A549 treated with AZD2906 at 1 μM for 4 hours (cell line): ENCODE measurements at places on chromosomes 11 and 22. TPM values are rescaled to one million over a fixed set of nuclear protein-coding genes. Genes with fewer than 3 reads are reported as not detected.

SCYL1 gene
- 47.8 to 62.4 TPM (median 58.2 TPM) in 5 replicates for total RNA-seq

BAIAP2L2 gene
- total RNA-seq = 5.1 to 8.5 TPM (median 8.0 TPM) in 5 replicates

C11orf91 gene
- 0.49 to 1.2 TPM (median 1.1 TPM) in 5 replicates for total RNA-seq

ART1 gene
- 0.06 to 0.10 TPM in 2 of 5 replicates, not detected in the others for total RNA-seq

HTR3A gene
- not detected in 5 replicates for total RNA-seq

PTGDR2 gene
- 0.06 to 0.09 TPM (median 0.07 TPM) in 4 of 5 replicates, not detected in the other for total RNA-seq

PDXP gene
- total RNA-seq = 12.2 to 17.5 TPM (median 15.7 TPM) in 5 replicates

SDHAF2 gene
- 33.9 to 49.1 TPM (median 45.4 TPM) in 5 replicates for total RNA-seq

CSNK2A3 gene
- 1.7 to 2.5 TPM (median 1.8 TPM) in 5 replicates for total RNA-seq

TPBGL gene
- 0.11 to 0.24 TPM (median 0.17 TPM) in 5 replicates for total RNA-seq

GAS2 gene
- 0.52 to 0.91 TPM (median 0.76 TPM) in 5 replicates for total RNA-seq

ST14 gene
- 0.04 to 0.23 TPM (median 0.06 TPM) in 5 replicates for total RNA-seq

OR52J3 gene
- not detected in 5 replicates for total RNA-seq

KLHL22 gene
- 8.8 to 11.2 TPM (median 10.3 TPM) in 5 replicates for total RNA-seq

OR52E8 gene
- total RNA-seq = not detected in 5 replicates

CD3G gene
- not detected in 5 replicates for total RNA-seq

MAPK11 gene
- 5.1 to 8.9 TPM (median 7.7 TPM) in 5 replicates for total RNA-seq

KCNQ1OT1 gene
- 0.04 to 0.08 TPM (median 0.05 TPM) in 5 replicates for total RNA-seq

AMOTL1 gene
- 6.0 to 9.1 TPM (median 7.4 TPM) in 5 replicates for total RNA-seq

OSBP2 gene
- 7.6 to 9.5 TPM (median 8.4 TPM) in 5 replicates for total RNA-seq

PDE3B gene
- 1.7 to 2.7 TPM (median 1.7 TPM) in 5 replicates for total RNA-seq

SLC6A5 gene
- not detected in 5 replicates for total RNA-seq

PRG3 gene
- not detected in 5 replicates for total RNA-seq

PGR gene
- not detected in 5 replicates for total RNA-seq

HIC2 gene
- total RNA-seq = 2.2 to 2.9 TPM (median 2.7 TPM) in 5 replicates

SPON1 gene
- 0.01 to 0.02 TPM in 2 of 5 replicates, not detected in the others for total RNA-seq

NPAS4 gene
- total RNA-seq = not detected in 5 replicates

HIRA gene
- 20.7 to 24.5 TPM (median 23.0 TPM) in 5 replicates for total RNA-seq

SLC22A12 gene
- total RNA-seq = not detected in 5 replicates

CD82 gene
- total RNA-seq = 4.2 to 9.1 TPM (median 4.5 TPM) in 5 replicates

MUC6 gene
- total RNA-seq = 0.05 TPM in 1 of 5 replicates, not detected in the others

TST gene
- total RNA-seq = 45.4 to 63.9 TPM (median 58.5 TPM) in 5 replicates

RIMBP3B gene
- 0.28 to 0.49 TPM (median 0.31 TPM) in 5 replicates for total RNA-seq

ACTN3 gene
- 0.02 to 0.10 TPM (median 0.09 TPM) in 4 of 5 replicates, not detected in the other for total RNA-seq

TSPAN32 gene
- not detected in 5 replicates for total RNA-seq

OR6T1 gene
- total RNA-seq = not detected in 5 replicates

WNT11 gene
- 1.9 to 2.4 TPM (median 2.2 TPM) in 5 replicates for total RNA-seq

HYOU1 gene
- total RNA-seq = 41.9 to 48.0 TPM (median 45.4 TPM) in 5 replicates

KCNK4 gene
- total RNA-seq = 0.07 to 0.14 TPM in 2 of 5 replicates, not detected in the others

KRTAP5-8 gene
- total RNA-seq = not detected in 5 replicates
